ENCODE measurements at places on chromosomes 2 and 18.

DNA sequence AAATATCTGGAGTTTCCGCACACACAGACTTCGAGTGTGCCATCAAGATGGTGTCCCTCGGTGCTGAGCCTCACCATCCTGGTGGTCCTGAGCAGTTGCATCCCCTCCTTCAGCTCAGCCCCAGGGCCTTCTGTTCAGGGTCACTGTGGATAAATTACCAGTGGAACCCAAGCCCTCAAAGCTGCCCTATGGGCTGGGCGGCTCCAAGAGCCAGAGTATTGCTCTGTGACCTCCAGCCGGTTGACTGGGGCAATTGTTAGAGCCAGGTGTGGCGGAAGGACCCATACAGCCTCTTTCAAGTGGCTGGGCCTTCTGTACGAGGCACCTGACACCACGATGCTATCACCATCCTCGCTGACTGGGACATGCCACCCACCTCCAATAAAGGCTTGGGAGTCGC lies 215.5 kb downstream of the GBX2 start:
- DNase-seq: no peak

GRCh38 chr2:167258712-167259111 lies 370.4 kb downstream of the XIRP2 start:
- DNase-seq: no peak

- DNase-seq: no peak
Observed at GRCh38 chr2:232515639-232516038, 4.5 kb upstream of the PRSS56 start.

- DNase-seq: no peak
Observed at GRCh38 chr2:7857904-7858303, 824.0 kb upstream of the ID2 start.

DNA sequence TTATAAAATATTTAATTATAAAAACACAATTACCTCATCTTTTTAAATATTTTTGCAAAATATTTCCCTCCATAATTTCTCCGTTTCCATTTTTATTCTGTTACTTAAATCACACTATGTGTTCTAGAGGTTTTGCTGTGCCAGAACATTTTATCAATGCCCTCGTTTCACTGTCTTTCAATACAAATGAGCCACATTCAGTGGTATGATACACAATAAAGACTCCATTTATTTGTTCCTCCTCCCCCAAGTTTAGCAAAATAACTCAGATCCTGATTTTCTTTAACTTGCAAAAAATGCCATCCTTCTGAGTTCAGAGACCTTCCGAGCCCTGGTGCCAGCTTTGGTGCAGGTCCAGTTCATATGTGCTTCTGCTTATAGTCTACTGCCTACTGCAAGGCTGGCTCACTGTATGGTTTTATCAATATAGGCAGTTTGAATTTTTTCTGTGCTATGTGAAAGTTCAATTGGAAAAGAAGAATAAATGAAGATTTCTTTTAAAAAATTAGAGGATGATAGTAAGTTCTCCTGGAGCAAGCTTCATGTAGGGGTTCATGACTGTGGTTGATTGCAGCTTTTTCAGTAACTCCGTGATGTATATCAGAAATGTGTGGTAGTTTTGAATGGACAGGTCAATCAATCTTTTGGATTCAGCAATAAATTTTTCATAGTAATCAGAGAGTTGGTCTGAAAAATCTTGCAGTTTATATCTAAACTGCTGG lies 42.5 kb downstream of the APOB start:
- DNase-seq: no peak

GRCh38 chr2:238418196-238418998 lies 8.3 kb upstream of the ASB1 start:
- DNase-seq: no peak

DNA sequence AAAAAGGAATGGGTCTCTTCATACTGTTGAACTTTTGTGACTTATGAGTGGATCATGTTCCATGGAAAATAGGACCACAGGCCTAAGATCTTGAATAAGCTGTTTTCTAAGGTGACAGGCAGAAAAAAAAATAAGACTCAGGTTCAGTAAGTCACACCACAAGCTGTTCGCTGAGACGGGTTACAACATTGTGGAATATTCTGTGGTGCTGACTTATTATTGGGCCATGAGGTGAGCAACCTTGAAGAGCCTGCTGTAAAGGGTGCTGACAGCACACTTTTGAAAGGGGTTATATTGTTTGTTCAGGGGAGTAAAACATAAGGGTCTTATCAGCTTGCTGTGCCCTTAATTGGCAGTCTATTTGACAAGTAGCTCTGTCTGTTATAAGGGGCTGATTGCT lies 439.8 kb upstream of the SLC14A2 start:
- DNase-seq: no peak

DNA sequence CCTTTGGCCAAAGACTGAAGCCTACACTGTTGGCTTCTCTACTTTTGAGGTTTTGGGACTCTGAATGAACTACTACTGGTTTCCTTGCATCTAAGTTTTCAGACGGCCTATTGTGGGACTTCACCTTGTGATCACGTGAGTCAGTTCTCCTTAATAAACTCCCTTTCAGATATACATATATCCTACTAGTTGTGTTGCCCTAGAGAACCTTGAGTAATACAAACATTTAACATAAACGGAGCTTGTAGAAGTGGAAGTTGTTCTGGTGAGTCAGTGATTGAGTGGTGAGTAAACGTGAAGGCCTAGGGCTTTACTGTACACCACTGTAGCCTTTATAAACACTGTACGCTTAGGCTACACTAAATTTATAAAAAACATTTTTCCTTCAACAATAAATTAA lies 107.2 kb upstream of the CDH2 start:
- DNase-seq: no peak

GRCh38 chr18:75607701-75608100 lies 180.2 kb upstream of the SMIM21 start:
- DNase-seq: no peak

GRCh38 chr2:215793747-215794595 lies 219.4 kb downstream of the MREG start:
- peak; percentile 95 for DNase-seq

DNA sequence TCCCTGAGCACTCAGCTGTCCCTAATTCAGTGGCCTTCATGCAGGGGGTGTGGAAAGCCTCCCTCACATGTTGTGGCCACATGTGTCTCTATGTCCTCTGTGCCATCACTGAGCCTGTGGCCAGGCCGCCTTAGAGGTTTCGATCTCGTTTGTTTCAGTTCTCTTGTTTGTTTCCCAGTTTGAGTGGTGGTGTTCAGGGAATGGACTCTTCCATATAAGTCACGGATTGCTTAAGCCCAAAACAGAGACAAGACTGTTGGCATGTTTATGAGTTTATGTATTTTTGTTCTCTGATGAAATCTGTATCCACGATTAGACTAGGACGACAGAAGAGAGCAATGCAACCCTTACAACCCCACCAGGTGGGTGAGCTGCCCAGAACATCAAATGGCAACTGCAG lies 134.5 kb downstream of the CCBE1 start:
- no peak for DNase-seq

GRCh38 chr2:6524691-6525474 lies 340.8 kb downstream of the CMPK2 start:
- DNase-seq: no peak

DNA sequence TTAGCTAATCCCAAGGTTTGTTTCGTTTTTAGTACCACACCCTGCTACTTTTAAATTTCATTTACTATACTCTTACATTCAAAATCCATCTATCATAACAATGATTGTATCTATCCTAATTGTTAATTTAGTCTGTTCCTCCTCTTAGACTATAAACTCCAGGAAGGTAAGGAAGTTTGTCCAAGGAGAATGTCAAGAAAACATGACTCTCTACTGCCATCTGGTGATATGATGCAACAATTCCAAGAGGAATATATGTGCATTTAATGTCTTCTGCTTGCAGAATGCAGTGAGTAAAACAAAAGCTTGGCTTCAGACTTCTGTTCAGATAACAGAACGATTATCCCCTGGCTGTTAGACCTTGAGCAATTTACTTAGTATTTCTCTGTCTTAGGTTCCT lies 1267.1 kb downstream of the LRP1B start:
- DNase-seq: peak; percentile 23

GRCh38 chr2:117057016-117057415 lies 757.5 kb upstream of the DDX18 start:
- DNase-seq: no peak

GRCh38 chr2:55165626-55166025 lies 66.5 kb downstream of the CLHC1 start:
- DNase-seq: peak; percentile 81

DNA sequence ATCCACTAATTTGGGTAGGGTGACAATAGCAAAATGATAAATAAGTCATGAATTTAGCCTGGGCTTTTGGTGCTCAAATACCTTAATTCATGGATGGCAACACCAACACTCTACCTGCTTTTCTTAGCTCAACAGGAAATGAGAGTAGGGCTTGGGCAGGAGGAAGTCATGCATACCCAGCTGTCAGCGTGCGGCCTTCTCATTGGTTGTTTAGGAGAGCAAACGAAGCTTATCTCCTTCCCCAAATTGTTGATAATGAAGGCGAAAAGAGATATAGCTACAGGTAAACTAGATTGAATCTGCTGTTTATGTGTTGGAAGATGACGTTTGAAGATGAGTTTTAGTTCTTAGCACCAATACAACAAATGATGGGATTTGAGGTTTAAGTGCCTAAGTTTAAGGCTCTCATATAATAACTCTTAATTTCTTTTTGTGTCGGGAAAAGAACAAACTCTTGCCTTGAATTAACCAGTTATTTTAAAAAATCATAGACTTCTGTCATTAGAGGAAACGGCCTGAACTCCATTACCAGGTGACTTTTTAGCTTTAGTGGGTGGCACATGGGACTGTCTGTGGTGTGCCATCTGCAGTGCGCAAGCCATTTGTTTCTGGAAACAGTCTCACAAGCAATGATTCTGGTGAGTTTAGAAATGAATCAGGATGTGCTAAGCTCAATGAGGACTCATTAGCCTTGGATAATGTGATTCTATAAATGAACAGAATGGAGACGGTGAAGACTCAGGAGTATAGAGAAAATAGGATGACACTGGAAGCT lies 19.8 kb downstream of the MAP4K4 start:
- no peak for DNase-seq
